ENCODE measurements at places on chromosomes 3 and 15. TPM values are rescaled to one million over a fixed set of nuclear protein-coding genes. Genes with fewer than 3 reads are reported as not detected.
A peak's percentile ranks its signal among the peaks of the same experiment; 100 is the strongest.

The LRTM1 gene
- not detected for total RNA-seq

The PIGZ gene
- 9.4 TPM for total RNA-seq

The IFT57 gene
- 56.8 TPM for total RNA-seq

The SFMBT1 gene
- 5.1 TPM for total RNA-seq

The NTRK3 gene
- total RNA-seq, result 24.1 TPM

The PAQR5 gene
- 0.96 TPM for total RNA-seq

The BFSP2 gene
- total RNA-seq, result 3.4 TPM

DNA sequence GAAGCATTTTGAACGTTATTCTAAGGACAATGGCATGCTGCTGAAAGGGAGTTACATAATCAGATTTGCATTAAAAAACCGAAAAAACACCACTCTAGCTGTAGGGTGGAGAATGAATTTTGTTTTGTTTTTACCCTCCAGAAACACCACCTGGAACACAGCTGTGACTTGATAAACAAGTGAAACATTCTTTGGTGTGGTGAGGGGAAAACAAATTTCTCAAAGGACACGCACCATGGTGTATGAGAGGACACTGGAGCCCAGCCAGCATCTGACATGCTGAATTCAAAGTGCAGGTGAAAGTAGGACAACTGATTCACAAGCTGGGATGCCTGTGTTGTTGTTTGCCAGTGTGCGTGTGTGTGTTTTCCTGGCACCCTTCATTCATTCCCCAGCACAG lies 554.5 kb upstream of the TBL1XR1 start:
- DNase-seq, result no peak

DNA sequence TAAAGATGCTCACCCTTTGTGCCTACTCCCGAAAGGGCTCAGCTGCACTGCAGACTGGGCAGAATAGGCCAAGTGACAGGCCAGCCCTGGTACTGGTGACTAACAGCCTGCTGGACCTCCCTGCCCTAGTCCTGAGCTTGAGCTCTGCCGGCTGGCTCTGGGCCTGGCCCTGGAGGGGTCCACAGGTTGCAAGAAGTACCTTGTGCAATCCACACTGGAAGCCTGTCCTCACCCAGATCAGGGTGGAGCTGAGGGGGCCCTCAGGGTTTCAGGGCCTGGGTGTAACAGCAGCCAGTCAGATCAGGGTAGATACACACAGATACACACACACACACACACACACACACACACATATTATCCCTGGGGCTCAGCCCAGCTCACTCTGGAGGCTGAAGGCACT lies 27.3 kb upstream of the PLA2G4D start:
- DNase-seq, result peak; percentile 61

DNA sequence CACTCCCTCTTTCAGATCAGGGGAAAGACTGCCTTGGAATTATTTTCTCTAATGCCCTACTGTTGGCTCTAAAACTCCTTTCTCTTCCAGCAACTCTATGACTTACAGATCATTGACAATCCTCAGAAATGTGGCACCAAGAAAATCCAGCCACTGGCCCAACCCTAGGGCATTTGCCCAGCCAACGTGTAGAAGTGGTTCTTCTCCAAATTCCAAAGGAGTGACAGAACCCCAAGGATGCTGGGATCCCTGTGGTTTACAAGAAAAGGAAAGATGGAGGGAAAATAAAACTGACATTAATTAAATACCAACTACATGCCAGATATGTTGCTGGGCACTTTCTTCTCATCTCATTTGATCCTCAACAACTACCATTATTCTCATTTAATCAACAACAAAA lies 216.0 kb downstream of the NTRK3 start:
- no peak for DNase-seq

GRCh38 chr15:75065467-75065850 lies 42.1 kb downstream of the PPCDC start:
- no peak for DNase-seq

DNA sequence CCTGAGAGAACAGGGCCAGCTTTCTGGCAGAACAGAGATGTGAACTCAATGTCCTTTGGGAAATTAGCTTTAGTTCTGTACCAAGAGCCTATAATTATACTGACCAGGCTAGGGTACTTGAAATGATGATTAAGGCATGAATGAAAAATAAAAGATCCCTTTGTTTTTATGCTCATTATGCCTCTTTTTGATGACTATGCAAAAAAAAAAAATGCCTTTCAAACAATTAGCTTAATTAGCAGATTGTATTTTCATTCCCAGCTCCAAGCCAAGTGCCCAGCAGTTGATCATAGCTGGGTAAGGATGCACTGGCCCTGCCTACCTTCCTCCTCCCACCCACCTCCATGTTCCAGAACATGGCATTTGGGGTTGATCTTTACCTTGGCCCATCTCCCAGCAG lies 56.8 kb downstream of the LYZL4 start:
- no peak for DNase-seq

GRCh38 chr15:48177766-48178647 lies at the start of gene MYEF2:
MYEF2 (minus strand) TSS chr15:48178295; CDS start chr15:48178237, 58 bp downstream.
- DNase-seq, result peak; percentile 54

DNA sequence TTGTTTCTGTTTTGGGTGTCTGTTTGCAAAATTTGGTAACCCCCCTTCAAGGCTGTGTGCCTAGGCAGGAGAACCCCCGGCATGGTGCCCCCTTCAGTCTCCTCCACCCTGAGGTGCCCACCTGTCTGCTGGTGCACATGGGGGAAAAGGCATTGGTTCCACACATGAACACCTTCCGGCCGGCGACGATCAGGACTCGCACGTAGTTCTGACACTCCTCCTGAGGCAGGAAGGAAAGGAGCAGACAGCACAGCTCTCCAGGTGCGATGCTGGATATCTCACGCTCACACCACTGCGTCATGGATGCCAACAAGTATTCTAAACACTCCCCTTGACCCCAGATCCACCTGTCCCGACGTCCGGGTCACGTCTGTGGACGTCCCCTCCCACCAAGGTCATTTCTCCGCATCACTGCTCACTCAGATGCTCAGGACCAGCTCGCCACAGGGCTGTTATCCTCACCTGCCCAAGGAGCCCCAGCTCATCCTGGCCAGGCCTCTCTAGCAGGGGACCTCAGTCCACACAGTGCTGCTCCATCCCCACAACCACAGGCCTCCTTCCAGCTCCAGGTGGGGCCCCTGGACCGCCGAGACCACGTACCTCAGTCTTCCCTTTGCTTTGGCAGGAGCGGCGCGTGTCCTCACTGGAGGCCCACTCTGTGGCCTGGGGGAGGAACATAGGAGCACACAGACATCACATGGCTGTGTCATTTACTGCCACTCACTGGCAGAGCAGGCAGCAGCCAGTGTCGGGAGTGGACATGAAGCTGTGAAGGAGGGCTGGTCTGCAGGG lies 99.0 kb downstream of the SEMA5B start:
- no peak for DNase-seq

GRCh38 chr3:124903896-124904834 lies 17.0 kb upstream of the ITGB5 start:
- no peak for DNase-seq

GRCh38 chr3:177906126-177906511 lies 630.1 kb upstream of the KCNMB2 start:
- DNase-seq, result peak; percentile 59

- no peak for DNase-seq
Measured at GRCh38 chr3:189834462-189834861, 203.3 kb downstream of the TP63 start.

DNA sequence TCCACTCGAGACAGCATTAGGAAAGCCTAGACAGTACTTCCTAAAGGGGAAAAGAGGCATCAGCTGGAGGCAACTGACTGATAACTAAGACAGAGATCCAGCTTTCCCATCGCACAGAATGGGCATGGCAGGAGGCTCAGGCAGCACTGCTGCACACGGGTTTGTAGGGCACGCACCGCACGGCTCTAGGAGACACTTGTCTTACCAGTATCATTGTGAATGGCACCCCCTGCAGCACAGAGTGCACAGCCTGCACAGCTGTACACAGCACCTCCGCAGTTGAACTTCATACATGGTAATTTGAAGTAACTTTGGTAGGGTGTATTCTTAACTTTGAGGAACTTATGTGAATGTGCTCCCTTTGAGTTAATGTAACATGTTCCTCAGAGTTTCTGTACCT lies 281.6 kb downstream of the PLCL2 start:
- DNase-seq, result no peak

- no peak for DNase-seq
Measured at GRCh38 chr15:94674296-94674695, 442.9 kb downstream of the MCTP2 start.

DNA sequence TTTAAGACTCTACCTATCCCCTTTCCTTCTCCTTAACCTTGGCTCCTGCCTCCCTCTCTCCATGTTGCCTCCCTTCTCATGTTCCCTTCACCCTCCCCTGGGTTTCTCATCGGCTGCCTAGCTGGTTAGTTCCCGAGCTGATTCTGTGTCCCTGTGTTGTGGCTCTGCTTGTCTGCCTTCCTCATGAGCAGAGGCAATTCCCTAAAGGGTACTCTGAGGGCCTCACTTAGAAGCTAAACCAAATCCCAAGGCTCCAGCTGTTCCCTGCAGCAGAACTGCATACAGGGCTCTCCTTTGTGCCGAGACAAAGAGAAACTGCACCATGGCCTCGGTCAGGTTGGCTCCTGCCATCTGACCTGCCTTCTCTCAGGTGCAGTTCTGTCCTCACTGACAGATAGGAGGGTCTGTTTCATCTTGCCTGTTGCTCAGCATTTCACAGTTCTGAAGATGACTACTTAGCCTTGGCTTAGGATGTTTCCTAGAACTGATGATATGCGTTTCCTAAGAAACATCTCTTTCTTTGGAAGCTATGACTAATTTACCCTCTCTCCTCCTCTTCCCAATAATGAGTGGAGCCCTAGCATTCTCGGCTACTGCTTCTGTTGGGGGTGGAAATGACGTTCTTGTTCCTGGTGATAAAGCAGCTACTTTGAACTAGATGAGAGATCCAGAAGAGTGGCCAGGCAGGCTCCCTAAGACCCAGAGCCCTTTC lies 27.1 kb downstream of the DUOX1 start:
- DNase-seq, result peak; percentile 54

GRCh38 chr3:131658115-131658514 lies 155.3 kb upstream of the MRPL3 start:
- DNase-seq, result no peak

DNA sequence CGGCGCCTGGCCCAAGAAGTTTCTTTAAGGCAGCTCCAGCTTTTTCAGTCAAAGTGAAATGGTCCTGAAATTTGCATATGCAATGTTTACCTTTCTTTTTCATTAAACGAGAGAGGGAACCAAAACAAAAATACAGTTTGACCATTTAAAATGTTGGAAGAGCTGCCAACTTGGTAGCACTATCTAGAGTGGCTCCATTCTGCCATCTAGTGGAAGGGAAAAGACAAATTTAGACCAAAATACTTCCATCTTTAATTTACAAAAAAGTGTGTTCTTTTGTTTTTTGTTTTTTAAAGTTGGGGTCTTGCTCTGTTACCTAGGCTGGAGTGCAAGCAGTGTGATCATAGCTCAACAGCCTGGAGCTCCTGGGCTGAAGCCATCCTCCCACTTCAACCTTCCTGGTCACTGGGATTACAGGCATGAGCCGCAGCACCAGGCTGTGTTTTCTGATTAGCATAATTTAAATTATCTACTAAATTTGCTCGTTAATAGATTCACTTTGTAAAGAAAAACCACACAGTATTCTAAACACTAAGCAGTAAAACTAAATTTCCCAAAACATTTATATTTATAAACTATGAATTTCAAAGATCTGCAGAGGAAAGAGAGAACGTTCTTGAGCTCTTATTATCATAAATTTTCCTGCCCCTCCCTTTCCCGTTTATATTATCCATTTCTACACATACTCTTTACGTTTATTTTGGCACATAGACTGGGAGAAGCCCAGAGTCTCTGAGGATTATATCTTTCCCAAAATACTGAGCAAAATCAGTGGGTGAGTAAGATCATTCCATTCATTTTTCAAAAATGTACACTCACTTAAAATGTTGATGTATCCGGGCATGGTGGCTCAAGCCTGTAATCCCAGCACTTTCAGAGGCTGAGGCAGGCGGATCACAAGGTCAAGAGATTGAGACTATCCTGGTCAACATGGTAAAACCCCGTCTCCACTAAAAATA lies 15.4 kb upstream of the RFC4 start:
- peak; percentile 59 for DNase-seq

GRCh38 chr3:156675830-156676767 lies 1.7 kb downstream of the TIPARP start:
- peak; percentile 62 for DNase-seq

DNA sequence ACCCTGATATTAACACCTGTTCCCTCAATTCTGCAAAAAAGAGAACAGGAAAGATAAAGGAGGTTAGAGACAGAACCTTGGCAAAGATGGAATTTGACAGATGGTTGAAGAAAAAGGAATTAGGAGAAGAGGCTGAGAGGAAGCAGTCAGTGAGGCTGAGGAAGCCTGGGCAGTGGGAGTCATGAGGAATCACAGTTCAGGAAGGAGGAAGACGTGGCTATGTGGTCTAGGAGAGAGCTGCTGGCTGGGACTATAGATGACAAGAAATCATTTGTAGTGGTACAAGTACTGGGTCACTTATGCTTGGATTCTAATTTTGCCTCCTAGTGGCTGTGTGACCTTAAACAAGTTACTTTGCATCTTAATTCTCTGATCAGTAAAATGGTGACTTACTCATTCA lies 49.0 kb downstream of the LARS2 start:
- DNase-seq, result no peak

DNA sequence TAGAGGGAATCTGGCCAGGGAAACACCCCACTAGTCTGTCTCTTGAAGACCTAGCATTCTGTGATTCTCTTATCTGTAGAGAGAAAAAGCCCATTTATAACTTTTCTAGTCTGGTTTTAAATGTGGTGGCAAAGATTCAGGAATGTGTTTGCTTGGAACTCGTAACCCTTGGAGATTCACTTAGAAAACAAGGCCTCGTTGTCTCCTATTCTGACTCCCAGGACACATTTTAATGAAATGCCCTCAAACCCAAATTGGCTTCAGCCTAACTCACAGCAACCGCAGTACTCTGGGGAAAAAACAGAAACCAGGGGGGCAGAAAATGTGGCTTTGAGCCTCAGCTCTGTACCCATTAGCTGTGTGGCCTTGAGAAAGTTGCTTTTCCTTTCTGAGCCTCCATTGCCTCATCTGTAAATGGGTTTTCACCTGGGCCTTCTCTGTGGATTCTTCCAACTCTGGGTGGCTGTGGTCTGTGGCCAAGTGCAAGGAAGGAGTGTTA lies 36.5 kb downstream of the RPLP1 start:
- DNase-seq, result peak; percentile 93

Data from umbilical cord (tissue), 2 donors.